ENCODE measurements at places on chromosomes 2 and 18.

DNA sequence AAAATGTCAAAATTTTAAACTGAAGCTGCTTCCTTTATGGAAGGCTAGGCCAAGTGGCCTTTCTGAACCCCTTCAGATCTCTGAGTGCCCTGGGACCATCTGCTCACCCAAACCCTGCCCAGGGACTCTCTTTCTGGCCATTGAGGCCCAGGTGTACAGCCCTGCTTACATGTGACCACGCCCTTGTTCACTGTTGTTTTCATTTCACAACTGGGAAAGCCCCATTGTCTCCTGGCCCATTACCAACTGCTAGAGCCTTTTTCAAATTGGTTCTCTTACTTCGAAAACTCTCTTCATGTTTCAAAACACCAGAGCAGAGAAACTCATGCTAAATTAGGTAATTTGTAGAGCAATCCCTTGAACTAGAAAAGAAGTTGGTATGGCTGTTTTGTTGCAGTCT lies 219.5 kb upstream of the TANK start:
- no peak for DNase-seq

GRCh38 chr2:42756966-42757513 lies 6.9 kb downstream of the OXER1 start:
- no peak for DNase-seq

DNA sequence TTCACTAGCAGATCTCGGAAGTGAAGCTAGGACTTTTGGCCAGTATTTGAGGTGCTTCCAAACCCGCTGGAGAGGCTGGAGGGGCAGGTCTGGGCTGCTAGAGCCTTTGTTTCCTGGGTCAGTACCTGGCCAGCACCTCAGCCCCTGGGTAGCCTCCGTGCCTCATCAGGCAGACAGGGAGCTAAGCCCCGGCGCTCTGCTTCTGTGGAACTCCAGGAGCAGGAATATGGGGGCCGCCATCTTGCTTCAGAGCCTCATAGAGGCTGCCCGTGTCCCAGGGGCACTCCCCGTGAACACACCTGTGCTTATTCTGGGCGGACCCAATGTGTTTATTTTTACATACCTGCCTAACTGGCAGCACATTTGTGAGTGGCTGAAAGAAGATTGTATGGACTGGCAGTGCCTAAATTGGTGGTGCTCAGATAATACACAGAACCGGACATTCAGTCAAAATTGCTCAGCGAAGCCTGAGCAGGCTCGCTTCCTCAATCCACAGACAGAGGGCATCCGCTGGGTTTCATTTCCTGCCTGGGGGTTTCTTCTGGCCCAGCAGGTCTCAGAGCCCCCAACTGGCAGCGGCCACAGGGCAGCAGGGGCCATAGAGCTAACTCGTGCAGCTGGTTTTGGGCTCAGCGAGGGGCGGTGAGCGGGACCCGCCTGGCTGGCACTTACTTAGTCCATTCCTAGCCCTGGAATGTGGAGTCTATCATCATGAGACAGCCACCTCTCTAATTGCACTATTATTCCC lies 176.8 kb upstream of the ALKAL2 start:
- no peak for DNase-seq

DNA sequence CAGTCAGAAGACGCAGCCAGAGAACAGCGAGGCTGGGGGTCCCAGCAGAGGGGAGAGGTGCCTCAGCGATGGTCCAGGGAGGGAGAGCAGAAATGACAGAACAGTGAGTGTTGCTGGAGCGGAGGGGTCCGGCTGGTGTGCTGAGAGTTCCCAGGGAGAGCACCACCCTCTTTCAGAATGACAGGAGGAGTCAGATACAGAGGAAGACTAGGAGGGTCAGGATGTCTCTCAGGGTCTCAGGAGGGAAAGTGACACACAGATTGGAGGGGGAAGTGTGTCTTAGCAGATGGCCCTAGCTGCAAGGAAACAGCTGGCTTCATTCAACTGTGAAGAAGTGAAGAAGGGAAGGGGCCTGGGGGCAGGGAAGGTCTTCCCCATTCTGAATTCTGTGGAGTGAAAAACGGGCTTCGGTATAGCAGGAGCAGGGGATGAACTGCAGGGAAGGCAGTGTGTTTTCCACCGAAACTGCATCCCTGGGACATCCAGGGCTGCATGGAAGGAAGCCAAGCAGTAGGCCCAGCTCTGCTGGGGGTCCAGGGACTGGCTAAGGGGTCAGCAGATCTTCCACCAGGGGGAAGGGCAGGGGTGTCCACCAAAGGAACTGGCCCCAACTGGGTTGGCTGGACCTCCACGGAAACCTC lies 90.0 kb upstream of the OTOS start:
- no peak for DNase-seq

- peak; percentile 70 for DNase-seq
These were observed 145.5 kb upstream of the CTAGE1 start for GRCh38 chr18:22563164-22563583.

DNA sequence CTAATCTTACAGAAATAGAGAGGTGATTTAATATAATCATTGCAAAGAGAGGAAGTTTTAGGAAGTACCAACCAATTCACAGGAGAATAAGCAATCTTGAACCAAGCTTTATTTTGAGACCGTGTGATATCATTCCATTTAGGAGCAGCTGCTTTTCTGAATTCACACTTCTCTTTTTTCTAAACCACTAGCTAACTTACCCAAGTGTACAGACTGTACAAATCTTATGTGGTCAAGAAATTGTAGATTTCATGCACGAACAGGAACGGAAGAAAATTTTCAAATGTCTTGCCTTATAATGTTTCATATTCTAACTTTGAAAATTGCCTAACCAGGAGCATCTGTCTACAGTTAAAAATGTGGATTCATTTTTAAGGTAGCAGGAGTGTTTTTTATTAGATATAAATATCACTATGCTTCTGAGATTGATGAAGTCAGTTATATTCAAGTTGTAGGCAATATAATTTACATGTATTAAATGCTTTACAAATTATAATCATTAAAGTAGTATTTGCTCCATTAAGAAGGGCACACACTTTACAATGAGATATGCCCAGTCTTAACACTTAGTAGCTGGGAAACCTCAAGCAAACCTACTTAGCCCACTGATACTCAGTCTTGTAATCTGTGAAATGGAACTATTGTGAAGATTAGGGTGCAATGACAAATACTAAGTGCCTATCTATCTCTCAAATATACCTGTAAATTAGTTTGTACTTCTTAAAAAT lies 302.2 kb upstream of the STON1 start:
- no peak for DNase-seq

GRCh38 chr2:239318790-239319661 lies 81.8 kb downstream of the HDAC4 start:
- DNase-seq = no peak

- no peak for DNase-seq
These were observed 174.6 kb upstream of the TPO start for GRCh38 chr2:1238598-1239138.

GRCh38 chr2:5851410-5851809 lies 159.2 kb downstream of the SOX11 start:
- no peak for DNase-seq

GRCh38 chr2:162430323-162430722 lies 86.4 kb downstream of the GCA start:
- no peak for DNase-seq

GRCh38 chr2:199118673-199119112 lies 339.0 kb downstream of the SATB2 start:
- DNase-seq = no peak

- DNase-seq = no peak
These were observed 8.9 kb downstream of the COX5B start for GRCh38 chr2:97654791-97655190.

DNA sequence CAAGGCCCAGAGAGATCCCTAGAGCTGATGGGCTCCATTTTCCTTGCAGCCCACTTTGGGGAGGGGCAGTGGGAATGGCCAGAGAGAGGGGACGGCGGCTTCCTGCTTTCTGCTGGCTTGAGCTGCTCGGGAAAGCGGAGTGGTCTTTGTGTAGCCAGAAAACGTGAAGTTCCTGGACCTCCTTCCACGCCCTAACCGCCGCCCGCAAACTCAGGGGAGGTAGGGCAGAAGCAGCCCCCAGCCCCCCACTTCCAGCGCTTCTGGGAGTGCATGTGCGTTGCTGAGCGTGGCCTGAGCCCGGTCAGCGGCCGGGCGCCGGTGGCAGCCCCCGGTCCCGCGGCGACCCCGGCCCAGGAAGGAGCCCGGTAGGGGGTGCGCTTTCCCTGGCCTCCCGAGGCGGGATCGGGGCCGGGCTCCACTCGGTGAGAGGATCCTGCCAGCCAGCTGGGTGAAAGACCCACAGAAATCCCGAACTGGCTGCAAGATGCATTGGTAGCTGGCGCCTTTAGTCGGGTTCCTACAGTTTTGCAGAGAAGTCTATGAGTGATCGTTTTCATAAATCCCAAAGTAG lies 25.3 kb upstream of the BOD1L2 start:
- no peak for DNase-seq

DNA sequence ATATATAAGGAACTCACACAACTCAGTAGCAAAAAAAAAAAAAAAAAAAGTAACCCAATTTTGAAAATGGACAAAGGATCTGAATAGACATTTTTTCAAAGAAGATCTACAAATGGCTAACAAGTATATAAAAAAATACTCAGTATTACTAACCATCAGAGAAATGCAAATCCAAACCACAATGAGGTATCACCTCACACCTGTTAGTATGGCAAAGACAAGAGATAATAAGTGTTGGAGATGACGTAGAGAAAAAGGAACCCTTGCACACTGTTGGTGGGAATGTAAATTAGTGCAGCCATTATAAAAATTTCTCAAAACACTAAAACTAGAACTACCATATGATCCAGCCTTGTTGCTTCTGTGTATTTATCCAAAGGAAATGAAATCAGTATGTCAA lies 5.8 kb upstream of the CNDP1 start:
- DNase-seq = no peak

- DNase-seq = no peak
These were observed 1.8 kb upstream of the KCNF1 start for GRCh38 chr2:10909996-10910341.

DNA sequence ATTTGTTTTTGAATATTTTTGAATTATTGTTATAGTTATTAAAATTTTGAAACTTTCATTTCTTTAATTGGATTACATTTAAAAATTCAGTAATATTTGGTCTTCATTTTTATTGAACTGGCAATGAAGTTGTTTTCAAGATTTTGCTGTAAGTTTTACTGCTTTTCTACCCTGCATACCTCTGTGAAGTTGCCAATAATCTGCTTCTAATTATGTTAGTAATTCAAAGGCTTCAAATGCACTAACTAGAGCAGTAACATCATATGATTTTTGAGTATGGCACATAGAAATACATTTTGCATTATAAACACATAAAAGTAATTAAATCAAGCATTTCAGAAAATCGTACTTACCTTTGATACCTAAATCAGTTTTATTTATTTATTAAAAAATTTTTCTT lies 40.3 kb upstream of the FAM171B start:
- DNase-seq = no peak

- no peak for DNase-seq
These were observed 78.3 kb downstream of the SKA1 start for GRCh38 chr18:50453014-50453680.

DNA sequence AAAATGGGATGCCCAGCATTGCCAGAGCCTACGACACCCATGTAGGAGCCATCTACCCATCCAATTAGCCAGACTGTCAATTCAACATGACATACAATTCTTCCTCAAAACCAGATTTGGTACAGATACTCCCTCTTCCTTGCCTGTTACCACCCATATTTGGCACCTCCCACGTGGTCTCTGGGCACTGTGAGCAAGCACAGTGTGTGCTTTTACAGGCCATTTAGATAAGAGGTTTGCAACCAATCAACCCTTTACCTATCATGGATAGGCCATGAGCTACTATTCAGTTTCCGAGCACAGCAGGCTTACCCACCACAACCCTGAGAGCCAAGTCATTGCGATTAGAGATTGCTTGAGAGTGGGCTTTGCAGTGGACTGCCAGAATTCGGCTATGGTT lies 40.9 kb downstream of the ARID5A start:
- no peak for DNase-seq

DNA sequence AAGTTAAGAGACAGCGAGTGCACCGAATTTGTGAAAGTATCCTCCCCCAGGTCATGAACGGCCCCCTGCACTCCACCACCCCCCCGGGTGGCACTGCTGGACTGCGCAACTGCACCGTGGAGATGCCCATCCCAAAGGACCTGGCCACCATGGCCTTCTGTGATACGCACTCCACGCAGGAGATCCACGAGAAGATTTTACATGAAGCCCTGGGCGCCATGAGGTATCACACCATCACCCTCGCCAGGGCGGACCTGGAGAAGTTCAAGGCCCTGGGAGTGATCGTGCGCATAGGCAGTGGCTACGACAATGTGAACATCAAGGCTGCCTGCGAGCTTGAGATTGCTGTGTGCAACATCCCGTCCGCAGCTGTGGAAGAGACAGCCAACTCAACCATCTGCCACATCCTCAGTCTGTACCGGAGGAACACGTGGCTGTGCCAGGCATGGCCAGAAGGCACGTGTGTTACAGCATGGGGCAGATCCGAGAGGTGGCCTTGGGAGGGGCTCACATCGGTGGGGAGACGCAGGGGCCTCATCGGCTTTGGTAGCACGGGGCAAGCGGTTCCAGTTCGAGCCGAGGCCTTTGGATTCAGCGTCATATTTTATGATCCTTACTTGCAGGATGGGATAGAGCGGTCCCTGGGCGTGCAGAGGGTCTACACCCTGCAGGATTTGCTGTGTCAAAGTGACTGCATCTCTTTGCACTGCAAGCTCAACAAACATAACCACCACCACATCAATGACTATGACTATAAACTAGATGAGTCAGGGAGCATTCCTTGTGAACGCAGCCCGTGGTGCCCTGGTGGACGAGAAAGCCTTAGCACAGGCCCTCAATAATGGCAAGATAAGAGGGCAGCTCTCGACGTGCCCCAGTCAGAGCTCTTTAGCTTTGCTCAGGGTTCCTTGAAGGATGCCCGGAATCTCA lies 290.8 kb upstream of the MC4R start:
- no peak for DNase-seq

- no peak for DNase-seq
These were observed 436.9 kb downstream of the METTL4 start for GRCh38 chr18:2134364-2134763.

DNA sequence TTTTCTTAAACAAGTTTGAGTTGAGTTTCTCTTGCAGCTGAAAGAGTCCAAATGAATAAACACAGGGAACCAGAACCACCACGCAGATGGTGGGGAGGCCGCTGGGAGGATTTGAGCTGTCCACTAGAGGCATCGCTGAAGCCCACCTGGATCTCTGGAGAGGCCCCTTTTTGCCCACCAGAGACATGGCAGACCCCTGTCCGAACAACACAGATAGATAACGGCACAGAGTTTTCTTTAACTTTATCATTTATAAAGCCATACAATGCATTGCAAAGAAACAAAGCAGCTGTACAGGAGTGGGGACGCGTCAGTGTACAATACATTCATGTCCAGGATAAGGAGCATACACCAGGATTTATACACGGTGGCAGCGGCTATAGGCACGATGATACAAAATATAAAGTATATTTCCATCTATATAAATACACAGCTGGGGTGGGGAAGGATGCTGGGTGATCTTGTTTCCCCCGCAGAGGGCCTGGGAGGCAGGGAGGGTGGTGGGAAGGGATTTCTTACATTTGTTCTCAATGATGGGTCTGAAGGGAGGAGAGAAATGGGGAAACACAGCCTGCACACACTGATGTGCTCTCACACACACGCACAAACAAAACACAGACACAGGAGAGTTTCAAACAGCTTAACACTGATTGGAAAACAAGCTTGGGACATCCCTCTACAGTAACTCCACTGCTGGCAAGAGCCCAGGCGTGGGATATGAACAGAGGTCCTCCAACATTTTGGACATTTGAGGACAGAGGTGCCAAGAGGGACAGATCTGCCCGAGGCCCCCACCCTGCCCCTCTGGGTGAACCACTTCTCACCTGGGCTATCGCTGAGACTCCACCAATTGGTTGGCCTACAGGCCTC lies 203.0 kb downstream of the TNS1 start:
- DNase-seq = no peak

GRCh38 chr2:27264253-27264752 lies 1.5 kb upstream of the SLC30A3 start:
- DNase-seq = no peak

All from CD8-positive, alpha-beta T cell (primary cell).